ENCODE measurements at places on chromosomes 5 and 9.

- H3K27me3 ChIP-seq, result no peaks in the 10 kb centered on the region
- no peak overlapping the region for H3K27ac ChIP-seq
- H3K4me1 ChIP-seq, result peaks cover 5% of the 10 kb centered on the region
- no peak overlapping the region for H3K4me3 ChIP-seq
- no peaks in the 10 kb centered on the region for H3K36me3 ChIP-seq
Measured at GRCh38 chr9:93087971-93088655, 7.9 kb upstream of the CARD19 start.

DNA sequence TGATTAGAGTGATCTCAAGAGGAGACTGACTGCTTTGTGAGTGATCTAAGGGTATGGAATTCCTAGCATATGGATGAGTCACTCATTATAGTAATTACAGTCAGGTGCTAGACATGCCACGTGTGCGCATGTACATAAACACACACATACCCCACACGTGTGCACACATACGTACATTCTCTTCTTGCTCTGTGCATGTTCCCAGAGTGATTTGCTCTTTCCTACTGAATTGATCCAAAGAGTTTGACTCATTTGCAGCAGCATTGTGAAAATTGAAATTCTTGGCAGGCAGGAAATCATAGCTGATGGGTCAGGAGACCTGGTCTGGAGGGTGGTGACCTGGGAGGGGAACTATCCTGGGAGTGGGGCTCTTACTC, 63.8 kb downstream of the ANGPTL2 start:
- peak; percentile 69 for DNase-seq
- H3K36me3 ChIP-seq, result no peaks in the 10 kb centered on the region
- H3K27me3 ChIP-seq, result no peaks in the 10 kb centered on the region
- peaks cover 37% of the 10 kb centered on the region for H3K4me1 ChIP-seq
- no peak overlapping the region for H3K4me3 ChIP-seq
- H3K27ac ChIP-seq, result peak overlapping the region; percentile 34

DNA sequence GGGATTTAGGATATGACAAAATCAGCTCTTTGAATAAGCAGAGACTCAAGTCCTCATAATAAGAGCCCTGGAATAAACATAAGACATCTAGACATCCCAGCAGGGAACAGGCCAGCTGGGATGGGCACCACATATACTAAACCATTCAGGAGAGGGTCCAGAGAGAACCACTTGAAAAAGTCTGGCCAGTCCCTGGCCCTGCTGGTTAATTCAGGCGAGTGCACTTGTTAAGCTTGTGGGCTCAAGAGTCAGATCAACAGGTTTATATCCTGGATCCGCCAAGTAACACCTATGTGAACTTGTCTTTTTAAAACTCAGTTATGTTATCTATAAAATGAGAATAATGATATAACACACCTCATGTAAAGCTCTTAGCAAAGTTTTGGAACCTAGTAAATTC, 63.3 kb downstream of the CAVIN4 start:
- H3K36me3 ChIP-seq, result no peaks in the 10 kb centered on the region
- H3K27me3 ChIP-seq, result no peaks in the 10 kb centered on the region
- H3K4me3 ChIP-seq, result no peak overlapping the region
- no peak overlapping the region for H3K27ac ChIP-seq
- DNase-seq, result no peak

DNA sequence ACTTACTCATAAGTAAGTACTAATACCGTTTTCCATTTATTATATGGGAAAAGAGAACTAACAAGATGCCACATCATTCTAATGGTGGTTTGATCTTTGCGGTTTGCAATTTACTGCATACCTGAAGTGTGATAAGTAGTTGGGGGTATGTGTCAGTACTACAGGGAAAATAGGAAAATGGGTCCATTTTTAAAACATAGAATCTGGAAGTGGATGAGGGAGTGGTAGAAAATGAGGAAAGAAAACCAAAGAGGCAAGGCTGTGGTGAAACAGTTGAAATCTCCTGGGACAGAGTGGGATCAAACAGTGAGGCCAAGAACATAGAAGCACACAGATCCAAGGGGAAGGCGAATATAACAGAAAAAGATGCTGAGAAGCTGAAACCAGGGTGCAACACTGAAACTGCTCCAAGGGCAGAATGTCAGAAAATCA, 6.7 kb downstream of the ADAMTSL1 start:
- H3K27me3 ChIP-seq, result no peaks in the 10 kb centered on the region
- no peak overlapping the region for H3K27ac ChIP-seq
- no peak for DNase-seq
- H3K36me3 ChIP-seq, result no peaks in the 10 kb centered on the region
- no peaks in the 10 kb centered on the region for H3K4me1 ChIP-seq

DNA sequence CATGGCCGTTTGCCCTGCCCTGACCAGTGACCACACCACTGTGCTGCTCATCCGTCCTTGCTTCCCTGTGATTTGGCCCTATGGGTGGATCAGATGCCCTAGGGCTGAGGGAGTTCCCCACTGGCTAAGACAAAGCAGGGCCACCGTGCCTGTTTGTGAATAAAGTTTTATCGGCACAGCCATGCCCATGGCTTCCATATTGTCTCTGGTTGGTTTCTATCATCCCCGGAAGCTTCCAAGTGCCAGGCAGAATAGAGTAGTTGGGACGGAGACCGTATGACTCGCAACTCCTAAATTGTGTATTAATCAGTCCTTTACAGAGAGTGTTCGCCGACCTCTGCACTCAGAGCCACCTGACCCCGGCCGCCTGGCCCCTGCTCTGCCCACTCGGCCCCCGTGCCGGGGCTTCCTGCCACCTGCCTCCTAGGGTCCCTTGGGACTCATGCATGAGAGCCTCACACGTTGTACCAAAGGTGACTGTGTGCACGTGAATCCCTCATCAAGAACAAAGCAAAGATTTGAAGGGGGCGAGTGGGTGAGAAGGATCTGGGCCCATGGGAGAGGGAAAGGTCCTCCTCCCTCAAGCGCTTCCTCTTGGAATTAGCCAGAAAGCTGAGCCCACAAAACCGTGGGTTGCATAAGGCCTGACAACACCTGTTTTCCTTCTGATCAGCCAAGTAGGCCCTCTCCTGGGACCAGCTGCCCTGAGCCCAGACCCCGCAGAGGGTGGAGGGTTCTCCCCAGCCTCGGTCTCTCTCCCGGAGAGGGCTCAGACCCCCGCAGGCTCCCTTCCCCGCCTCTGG, 11.7 kb upstream of the FCN2 start:
- H3K27me3 ChIP-seq, result no peaks in the 10 kb centered on the region
- no peak overlapping the region for H3K4me3 ChIP-seq
- H3K36me3 ChIP-seq, result no peaks in the 10 kb centered on the region

Measured in vagina (tissue), 2 donors.